ENCODE measurements at places on chromosomes 6 and 20. TPM values are rescaled to one million over a fixed set of nuclear protein-coding genes. Genes with fewer than 3 reads are reported as not detected.

The CDSN gene
- total RNA-seq, result not detected

The PTCHD4 gene
- total RNA-seq, result 4.4 TPM

The BANF2 gene
- total RNA-seq, result not detected

The TCP11 gene
- 0.07 TPM for total RNA-seq

Measured in smooth muscle cell of the pulmonary artery (primary cell).